ENCODE measurements at places on chromosomes 1 and 21. TPM values are rescaled to one million over a fixed set of nuclear protein-coding genes. Genes with fewer than 3 reads are reported as not detected.

The LAD1 gene
- total RNA-seq, result 35.3 TPM

The NTMT2 gene
- total RNA-seq, result not detected

The TRIM67 gene
- not detected for total RNA-seq

The BARHL2 gene
- total RNA-seq, result not detected

DNA sequence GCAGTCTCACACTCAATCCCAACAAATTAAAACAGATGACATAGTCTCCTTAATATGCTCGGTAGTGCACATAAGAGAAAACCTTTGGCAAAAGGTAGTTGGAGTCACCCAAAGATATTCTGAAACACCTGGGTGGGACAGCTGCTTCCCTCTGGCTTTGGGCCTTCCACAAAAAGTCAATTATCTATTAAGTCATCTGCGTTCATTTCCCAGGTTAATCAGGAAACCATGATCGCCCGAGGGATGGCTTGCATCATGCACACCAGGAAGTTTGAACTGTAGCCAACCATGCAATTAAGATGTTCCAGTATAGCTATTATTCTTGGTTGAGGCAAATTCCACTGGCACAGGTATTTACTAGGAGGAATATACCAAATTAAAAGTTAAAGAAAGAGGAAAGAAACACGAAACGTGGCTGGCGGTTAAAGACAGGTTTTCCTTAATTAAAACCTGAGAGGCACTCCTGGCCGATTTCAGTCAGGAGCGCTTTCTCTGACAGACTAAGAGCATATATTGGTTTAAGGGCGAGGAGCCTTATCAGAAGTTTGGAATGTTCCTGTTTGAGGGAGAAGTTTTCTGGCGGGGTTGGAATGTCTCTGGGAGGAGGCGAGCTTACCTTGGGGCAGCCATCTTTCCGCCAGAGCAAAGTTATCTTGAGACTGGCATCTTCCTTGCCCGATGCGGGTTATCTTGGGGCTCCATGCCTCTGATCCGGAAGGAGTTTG lies 19.9 kb downstream of the CLDN17 start:
- DNase-seq, result no peak
- no peak overlapping the region for H3K27ac ChIP-seq
- no peaks in the 10 kb centered on the region for H3K27me3 ChIP-seq
- no peaks in the 10 kb centered on the region for H3K36me3 ChIP-seq
- no peaks in the 10 kb centered on the region for H3K4me1 ChIP-seq

DNA sequence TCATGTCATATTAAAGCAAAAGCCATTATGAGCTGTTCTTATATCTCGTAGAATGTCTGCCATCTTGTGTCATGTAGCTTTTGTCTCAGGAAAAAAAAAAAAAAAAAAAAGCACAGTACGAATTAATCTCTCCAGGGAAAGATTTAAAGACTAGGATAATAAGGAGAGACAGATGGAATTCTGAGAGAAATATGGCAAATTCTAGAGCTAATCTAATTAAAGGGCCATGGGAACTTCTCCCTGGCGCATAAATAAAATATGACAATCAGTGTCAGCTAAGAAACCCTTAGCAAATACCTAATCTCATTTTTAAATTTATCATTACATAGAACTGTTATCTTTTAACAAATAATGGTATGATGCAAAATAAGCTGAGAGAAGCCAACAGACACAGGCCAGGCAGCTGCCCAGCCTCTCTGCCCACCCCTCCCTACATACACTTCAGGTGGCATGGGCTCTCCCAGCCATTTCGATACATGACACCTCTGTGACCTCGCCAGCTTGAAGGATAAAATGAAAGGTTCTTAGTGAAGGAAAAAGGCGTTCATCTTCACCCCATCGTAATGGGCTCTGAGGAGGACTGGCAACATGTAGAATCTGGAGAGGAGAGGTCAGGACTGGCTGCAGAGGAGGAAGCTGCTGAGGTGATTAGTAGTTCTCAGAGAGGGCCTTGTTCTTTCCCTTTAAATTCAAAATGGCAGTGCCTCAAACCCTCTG lies 39.8 kb downstream of the DISC1 start:
- H3K4me1 ChIP-seq, result no peaks in the 10 kb centered on the region
- H3K4me3 ChIP-seq, result no peak overlapping the region
- no peaks in the 10 kb centered on the region for H3K27me3 ChIP-seq
- no peaks in the 10 kb centered on the region for H3K36me3 ChIP-seq

GRCh38 chr1:44625348-44625747 lies 48.9 kb downstream of the TMEM53 start:
- no peaks in the 10 kb centered on the region for H3K36me3 ChIP-seq
- no peak overlapping the region for H3K4me3 ChIP-seq
- no peak overlapping the region for H3K27ac ChIP-seq
- H3K27me3 ChIP-seq, result no peaks in the 10 kb centered on the region

DNA sequence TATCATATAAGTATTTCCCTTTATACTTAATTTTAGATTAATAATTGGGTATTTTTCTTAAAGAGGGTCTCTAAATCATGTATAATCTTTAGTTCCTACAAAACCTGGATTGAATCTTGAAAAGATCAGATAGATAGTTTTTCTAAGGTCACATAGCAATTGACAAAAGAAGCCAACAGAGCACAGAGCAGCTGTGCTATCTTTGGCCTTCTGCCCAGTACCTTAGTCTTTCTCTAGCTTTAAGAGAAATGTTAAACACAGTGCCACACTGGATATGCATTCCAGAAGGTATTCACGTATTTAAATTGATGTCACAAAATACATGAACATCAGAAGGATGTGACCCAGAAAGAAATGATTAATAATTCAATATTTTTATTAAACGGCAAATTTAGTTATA lies 86.8 kb downstream of the C21orf91 start:
- no peak overlapping the region for H3K27ac ChIP-seq
- H3K4me3 ChIP-seq, result no peak overlapping the region
- no peaks in the 10 kb centered on the region for H3K4me1 ChIP-seq
- no peak for DNase-seq
- H3K36me3 ChIP-seq, result no peaks in the 10 kb centered on the region

DNA sequence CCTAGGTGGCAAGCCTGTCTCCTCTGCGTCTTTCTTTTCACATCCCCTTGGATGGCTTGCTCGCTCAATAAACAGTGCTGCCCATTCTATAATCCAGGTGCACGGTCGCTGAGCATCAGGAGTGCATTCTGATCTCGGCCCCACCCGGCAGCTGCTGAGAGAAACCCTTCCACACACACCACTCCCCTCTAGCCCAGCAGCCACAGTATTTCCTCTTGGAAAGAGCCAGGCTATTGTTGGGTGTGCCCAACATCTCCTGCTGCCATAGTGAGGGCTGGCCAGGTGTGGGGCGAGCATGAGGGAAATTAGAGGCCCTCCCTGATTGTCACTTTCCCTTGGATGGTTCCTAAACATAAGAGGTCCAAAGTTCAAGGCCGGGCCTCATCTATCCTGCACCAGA lies 24.7 kb downstream of the GPA33 start:
- no peaks in the 10 kb centered on the region for H3K27me3 ChIP-seq
- H3K27ac ChIP-seq, result no peak overlapping the region
- no peaks in the 10 kb centered on the region for H3K36me3 ChIP-seq
- DNase-seq, result no peak
- peaks cover 5% of the 10 kb centered on the region for H3K4me1 ChIP-seq
- H3K4me3 ChIP-seq, result no peak overlapping the region
